ENCODE measurements at places on chromosomes 6 and 20. TPM values are rescaled to one million over a fixed set of nuclear protein-coding genes. Genes with fewer than 3 reads are reported as not detected.
A peak's percentile ranks its signal among the peaks of the same experiment; 100 is the strongest.

DNA sequence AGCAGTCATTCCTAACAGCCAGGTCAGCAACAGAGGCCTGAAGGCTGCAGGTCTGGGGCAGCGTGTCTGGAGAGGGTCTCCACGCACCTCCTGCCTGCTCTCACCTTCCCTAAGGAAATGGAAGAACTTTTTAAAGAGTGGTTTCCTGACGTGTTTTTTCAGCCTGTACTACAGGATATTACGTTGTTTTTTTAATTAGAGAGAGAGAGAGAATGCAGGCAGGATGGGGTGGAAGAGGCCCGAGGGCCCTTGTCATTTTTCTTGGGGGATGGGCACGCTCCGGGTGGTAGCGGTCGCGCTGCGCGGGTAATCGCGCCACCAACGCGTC, 2.1 kb downstream of the DLL1 start:
- peak overlapping the region; percentile 82 for H3K4me3 ChIP-seq
- peaks cover 50% of the 10 kb centered on the region for H3K36me3 ChIP-seq
- peaks cover 74% of the 10 kb centered on the region for H3K4me1 ChIP-seq

- H3K27ac ChIP-seq = no peak overlapping the region
- H3K4me3 ChIP-seq = no peak overlapping the region
- no peaks in the 10 kb centered on the region for H3K4me1 ChIP-seq
- DNase-seq = no peak
- no peaks in the 10 kb centered on the region for H3K27me3 ChIP-seq
Measured at GRCh38 chr6:113821445-113821844, 35.7 kb upstream of the MARCKS start.

DNA sequence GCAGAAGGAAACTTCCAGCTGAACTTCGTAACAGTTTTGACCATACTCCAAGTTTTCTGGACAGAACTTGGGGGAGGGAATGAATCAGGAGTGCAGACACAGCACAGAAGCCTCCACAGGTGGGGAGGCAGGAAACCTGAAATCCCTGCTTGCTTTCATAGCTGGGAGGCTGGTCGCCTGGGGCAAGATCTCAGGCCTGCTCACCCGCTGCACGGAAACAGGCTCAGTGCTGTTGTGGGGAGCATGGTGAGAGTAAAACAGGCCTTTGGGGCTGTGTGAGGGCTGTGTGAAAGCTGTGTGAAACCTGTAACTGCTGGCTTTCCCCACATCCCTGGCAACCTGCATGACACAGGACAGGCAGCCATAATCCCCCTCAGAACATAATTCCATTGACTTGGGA, 85.2 kb upstream of the UFL1 start:
- no peak overlapping the region for H3K27ac ChIP-seq
- DNase-seq = no peak
- no peaks in the 10 kb centered on the region for H3K27me3 ChIP-seq

The HRH3 gene
- total RNA-seq = not detected

The GABRR2 gene
- 13.0 TPM for total RNA-seq

Measured in spleen (tissue), 13 donors.